Endodermal cell (in vitro differentiated cells): ENCODE measurements at places on chromosomes 5 and 9. TPM values are rescaled to one million over a fixed set of nuclear protein-coding genes. Genes with fewer than 3 reads are reported as not detected.
A peak's percentile ranks its signal among the peaks of the same experiment; 100 is the strongest.

Gene BTNL8
- not detected in 3 replicates for total RNA-seq

Gene CCDC69
- 4.1 to 5.8 TPM (median 4.4 TPM) in 3 replicates for total RNA-seq

Gene PTGR1
- total RNA-seq: 175 and 204 TPM in 2 replicates

Gene KCNV2
- total RNA-seq: 1.2 to 6.6 TPM (median 1.9 TPM) in 3 replicates

Gene EQTN
- not detected in 2 replicates for total RNA-seq

Gene PARP8
- 19.4 and 23.2 TPM in 2 replicates for total RNA-seq

Gene GPRIN1
- 4.5 and 4.8 TPM in 2 replicates for total RNA-seq

Gene PCDHA1
- total RNA-seq: 0.18 to 0.26 TPM (median 0.19 TPM) in 3 replicates

Gene CXCL14
- 0.44 and 0.66 TPM in 2 replicates for total RNA-seq

Gene RASGEF1C
- total RNA-seq: 0.61 and 0.62 TPM in 2 replicates

Gene LHX3
- not detected in 2 replicates for total RNA-seq

Gene CSF1R
- total RNA-seq: 0.25 TPM in 1 of 2 replicates, not detected in the other

Gene WNK2
- 41.7 and 48.8 TPM in 2 replicates for total RNA-seq

Gene RICTOR
- 23.1 and 27.6 TPM in 2 replicates for total RNA-seq

Gene CCNI2
- total RNA-seq: 0.86 and 1.2 TPM in 2 replicates

Gene SLC1A1
- 5.5 to 24.7 TPM (median 5.7 TPM) in 3 replicates for total RNA-seq

- DNase-seq: no peak
Measured at GRCh38 chr5:5039918-5040317, 100.2 kb upstream of the ADAMTS16 start.

DNA sequence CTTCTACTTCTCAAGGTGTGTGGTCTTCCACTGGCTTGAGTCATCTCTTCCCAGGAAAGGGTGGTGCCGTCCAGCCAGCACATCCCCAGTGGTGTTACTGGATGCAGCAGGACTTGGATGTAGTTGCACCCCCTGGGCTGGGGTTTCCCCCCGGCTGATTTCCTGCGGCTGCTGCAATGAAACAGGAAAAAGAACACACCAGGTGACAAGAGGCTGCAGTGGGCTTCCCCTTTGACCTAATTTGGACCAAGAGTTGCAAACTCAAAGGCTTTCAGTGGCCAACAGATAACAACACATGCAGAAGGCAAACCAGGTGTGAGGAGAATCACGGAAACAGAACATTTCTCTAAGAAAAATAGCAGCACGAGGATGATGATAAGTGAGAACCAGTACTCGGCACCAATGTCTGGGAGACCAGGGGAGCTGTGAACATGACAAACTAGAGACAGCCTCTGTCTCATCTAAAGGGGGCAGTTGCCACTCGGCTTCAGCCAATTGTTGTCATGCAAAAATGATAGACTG is 83.7 kb downstream of the PDE6A start:
- no peak for DNase-seq

GRCh38 chr9:114662081-114662989 is 4.7 kb upstream of the TEX53 start:
- peak; percentile 92 for DNase-seq

GRCh38 chr5:156529892-156530291 is 202.9 kb downstream of the SGCD start:
- no peak for DNase-seq

GRCh38 chr9:127388856-127389238 is 8.1 kb upstream of the SLC2A8 start:
- DNase-seq: no peak

DNA sequence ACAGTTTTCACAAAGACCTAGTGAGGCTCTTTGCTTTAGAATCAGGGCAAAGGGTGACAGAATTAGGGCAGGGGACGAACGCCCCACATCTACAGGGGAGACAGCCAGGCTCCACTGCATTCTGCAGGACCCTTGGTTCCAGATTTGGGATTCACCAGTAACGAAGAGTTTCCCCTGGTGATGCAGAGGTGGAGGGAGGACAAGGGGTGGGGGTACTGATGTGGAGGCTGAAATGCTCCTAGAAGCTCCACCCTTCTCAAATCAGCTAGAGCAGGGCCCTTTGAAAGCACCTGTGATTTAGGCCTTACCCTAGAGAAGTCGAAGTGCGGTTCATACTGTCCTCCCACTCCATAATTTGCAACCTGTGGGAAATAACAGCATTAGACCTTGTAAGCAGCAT is 29.1 kb downstream of the P4HA2 start:
- DNase-seq: peak; percentile 15

DNA sequence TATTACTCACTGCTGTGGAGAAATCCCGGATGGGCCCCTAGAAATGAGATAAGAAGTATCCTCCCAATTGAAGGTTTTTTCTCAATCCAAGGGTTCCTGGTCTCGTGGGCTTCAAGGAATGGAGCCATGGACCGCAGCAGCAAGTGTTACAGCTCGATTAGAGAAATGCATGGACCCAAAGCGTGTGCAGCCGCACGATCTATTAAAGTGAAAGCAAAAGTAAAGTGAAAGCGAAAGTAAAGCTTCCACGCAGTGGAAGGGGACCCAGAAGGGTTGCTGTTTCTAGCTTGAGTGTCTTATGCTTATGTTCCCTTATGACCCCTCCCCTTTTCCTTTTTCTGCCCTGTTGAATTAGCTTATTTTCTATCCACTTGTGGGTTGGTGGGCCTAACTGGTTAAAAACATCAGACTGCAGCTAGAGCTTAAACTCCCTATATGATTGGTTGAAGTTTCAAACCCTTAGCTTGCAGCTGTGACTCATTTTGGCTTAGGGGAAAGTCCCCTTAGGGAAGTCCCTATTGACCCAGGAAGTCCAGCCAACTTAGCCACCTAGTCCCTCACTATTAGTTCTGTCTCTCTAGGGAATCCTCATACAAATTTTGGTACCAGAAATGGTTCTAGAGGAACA is 1111.8 kb downstream of the TAF11L14 start:
- no peak for DNase-seq

GRCh38 chr5:79962575-79963222 is 28.4 kb downstream of the MTX3 start:
- no peak for DNase-seq

DNA sequence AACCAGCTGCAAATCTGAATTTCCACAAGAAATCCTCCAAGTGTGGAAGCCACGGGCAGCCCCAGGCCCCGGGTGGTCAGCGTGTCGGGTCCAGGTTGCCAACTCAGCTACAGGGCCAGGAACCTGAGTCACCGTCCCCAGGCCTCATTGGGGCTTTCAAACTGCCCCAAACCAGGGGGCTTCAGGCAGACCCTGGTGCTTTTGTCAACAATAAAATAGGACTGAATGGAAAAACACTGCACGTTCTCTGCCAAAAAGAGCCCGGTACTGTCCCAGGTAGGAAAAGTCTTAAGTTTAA is 24.0 kb downstream of the GFPT2 start:
- no peak for DNase-seq

DNA sequence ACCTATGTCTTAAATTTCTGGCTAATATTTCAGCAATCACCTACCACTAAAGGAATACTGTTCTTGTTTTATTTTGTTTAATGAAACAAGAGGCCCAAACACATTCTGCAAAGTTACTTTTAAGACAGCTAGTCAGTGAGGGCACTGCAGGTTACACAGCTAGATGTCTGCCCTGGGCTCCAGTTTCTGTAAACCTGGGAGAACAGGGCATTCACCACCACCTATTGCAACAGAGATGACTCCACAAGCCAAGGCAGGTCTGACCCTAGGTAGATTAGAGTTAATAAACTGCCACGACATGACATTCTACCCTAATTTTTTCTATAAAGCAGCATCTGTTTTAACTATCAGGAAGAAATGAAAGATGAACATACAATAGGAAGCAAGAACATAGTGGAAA is 90.8 kb downstream of the SLF1 start:
- DNase-seq: no peak

DNA sequence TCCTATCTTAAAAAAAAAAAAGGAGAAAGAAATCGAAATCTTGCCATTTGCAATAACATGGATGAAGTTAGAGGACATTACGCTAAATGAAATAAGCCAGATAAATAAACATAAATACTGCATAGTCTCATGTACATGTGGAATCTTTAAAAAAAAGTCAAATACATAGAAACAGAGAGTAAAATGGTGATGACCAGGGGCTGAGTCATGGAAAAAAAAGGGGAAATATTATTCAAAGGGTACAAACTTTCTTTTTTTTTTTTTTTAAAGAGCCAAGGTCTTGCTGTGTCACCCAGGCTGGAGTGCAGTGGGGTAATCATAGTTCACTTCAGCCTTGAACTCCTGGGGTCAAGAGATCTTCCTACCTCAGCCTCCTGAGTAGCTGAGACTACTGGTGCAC is 310.1 kb downstream of the ZNF608 start:
- no peak for DNase-seq

GRCh38 chr5:62190931-62191330 is 115.1 kb upstream of the KIF2A start:
- DNase-seq: no peak

DNA sequence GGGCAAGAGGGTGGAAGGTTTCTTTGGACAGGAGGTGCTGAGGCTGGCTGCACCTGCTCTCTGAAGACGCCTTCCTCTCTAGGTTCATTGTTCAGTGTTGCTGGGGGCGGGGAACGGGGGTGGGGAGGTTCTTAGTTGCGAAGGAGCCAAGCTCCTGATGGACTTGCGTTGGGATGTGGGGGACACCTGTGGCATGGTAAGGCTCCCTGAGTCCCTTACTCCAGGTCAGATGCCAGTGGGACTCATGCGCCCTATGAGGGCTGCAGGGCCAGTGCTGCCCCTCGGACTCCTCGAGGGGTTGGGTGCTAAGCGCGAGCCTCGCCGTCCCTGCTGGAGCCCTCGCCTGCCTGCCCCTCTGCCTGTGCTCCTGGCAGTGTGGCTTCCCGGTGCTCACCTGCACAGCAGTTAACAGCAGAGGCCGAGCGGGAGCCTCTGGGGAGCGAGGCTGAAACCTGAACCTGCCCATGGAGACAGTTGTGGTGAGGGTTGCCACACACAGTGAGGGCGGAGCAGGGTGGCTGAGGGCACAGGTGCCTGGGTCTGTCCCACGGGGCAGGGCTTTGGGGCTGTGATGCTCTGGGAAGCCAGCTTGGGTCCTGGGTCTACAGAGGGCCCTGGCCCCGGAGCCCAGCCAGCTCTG is 5.5 kb downstream of the RNU6ATAC start:
- peak; percentile 37 for DNase-seq

GRCh38 chr5:55308254-55308836 is 556 bp downstream of the MTREX start:
- DNase-seq: no peak

- no peak for DNase-seq
Measured at GRCh38 chr5:160011471-160011870, 2.5 kb downstream of the TTC1 start.

GRCh38 chr9:71885467-71885866 is 25.5 kb downstream of the ABHD17B start:
- no peak for DNase-seq
